ENCODE measurements at places on chromosomes 3 and 15.
A peak's percentile ranks its signal among the peaks of the same experiment; 100 is the strongest.

DNA sequence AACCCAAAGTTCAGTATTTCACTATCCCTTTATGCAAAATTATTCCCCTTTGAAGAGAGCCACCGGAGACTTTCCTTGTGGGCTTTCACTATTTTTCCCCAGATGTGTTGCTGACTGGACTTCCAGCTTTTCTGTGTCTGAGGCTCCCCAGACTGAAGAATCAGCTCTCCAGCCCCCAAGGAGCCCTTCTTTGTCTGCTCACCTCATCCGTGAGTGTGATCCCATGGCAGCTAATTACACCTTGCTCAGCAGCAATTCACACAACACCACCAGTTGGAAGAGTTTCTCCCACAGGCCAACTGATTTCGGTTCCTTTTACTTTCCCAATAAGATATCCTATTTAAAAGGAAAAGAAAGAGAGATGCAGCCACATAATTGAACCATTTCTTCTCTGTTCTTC is 249.5 kb upstream of the TRIM42 start:
- no peak for DNase-seq

DNA sequence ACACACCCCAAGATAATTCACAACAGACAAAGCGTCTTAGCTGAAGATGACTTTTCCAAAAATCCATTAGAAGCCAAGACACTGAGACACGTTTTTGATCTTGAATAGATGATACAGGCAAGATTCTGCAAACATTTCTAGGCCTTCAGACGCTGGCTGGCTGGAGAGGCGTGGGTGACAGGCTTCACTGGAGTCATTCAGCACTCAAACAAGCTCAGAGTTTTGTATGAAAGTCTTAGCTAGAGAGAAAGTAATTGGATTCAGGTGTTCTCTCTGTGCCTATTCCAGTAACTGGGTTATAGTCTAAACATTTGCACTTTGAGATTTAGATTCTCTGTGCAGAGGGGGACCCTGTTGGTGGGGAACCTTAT is 147.7 kb upstream of the BHLHE40 start:
- DNase-seq, result peak; percentile 52

GRCh38 chr3:151322511-151322910 is 5.9 kb upstream of the GPR87 start:
- no peak for DNase-seq

DNA sequence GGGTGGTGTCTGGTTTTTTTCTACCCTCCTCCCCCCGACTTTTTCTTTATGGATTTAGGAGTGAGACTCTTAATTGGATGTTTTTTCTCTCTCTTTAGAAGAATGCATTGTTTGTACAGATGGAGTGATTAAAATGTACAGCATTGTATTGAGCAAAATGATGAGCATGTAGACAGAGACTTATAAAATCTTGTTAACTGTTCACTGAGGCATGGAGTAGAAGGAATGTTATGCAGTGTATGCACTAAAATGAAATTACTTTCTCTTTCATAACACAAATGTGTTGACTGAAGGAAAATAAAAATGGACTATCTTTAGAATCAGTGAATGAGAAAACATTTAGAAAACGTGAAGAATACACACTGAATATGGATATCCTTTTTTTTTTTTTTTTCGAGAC is 39.8 kb downstream of the ZFAND6 start:
- no peak for DNase-seq

- DNase-seq, result no peak
Measured at GRCh38 chr15:101602801-101603200, 49.4 kb downstream of the TM2D3 start.

GRCh38 chr3:49593041-49593440 is 38.8 kb downstream of the BSN start:
- no peak for DNase-seq
